ENCODE measurements at places on chromosomes 12 and 14.

DNA sequence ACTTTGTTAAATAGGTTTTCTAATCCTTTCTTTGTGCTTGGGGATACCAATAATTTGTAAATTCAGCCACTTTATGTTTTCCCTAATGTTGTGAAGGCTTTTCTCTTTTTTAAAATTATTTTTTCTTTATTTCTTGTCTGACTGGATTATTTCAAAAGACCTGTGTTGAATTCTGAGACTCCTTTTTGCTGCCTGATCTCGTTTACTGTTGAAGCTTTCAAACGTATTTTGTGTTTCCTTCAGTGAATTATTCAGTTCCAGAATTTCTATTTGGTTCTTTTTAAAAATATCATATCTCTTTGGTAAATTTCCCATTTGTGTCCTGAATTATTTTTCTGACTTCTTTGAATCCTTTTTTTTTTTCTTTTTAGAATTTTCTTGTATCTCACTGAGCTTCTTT, 241.6 kb downstream of the LRIG3 start:
- no peak for DNase-seq

DNA sequence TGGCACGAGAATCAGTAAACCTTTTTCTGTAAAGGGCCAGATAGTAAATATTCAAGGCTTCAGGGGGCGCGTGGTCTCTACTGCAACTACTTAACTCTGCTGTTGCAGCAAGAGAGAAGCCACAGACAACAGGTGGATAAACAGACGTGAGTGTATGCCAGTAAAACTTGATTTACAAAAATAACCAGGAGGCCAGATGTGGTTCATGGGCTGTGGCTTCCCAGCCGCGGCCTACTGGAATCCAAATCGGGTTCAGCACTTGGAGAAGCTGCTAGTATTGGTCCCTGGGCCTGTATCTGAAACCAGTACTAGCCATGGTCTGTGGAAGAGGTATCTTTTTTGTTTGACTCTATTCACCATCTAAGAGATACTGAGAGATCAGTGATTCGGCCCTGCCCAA, 13.3 kb downstream of the PPP2R5C start:
- DNase-seq: no peak

DNA sequence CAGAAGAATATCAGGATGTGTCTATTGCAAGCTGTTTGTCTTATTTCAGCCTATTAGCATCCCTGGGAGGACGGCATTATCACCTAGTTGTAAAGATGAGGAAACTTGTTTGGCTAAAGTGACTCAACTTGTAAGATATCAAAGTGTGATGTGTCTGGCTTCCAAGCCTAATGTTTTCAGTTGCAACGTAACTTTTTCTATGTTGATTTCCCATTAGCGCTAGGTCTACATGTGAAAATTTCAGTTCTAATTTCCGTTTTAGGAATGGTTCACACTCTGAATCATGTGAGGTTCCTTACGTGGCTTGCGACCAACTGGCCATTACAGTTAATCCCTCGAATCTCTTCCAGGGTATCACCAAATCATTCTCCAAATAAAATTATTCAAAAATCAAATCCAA, 58.0 kb downstream of the LLPH start:
- no peak for DNase-seq

GRCh38 chr12:108016022-108016564, 113.0 kb upstream of the WSCD2 start:
- no peak for DNase-seq

GRCh38 chr12:50166799-50167048, 445 bp downstream of the CERS5 start:
- no peak for DNase-seq

All from AG09309 (cell line).